ENCODE measurements at places on chromosomes 6 and 20.

DNA sequence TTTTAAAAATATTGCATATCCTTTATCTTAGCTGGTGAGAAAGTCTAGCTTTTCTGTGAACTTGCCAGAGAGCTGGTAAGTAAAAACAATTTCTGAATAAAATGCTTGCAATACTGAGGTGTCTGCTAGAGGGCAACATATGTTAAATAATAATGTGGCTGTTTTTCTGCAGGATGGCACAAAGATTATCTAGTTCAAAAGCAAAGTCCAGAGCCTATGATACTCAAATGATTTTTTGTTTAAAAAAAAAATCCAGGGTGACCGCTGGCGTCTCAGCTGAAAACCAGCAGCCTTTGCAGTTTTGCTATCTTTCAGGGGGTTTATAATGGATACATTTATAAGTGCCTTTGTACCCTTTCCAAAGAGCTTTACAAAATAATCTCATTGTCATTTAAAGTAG, 194.9 kb downstream of the PHACTR1 start:
- DNase-seq: no peak

- DNase-seq: no peak
These were observed 21.7 kb upstream of the SSTR4 start for GRCh38 chr20:23013429-23013828.

DNA sequence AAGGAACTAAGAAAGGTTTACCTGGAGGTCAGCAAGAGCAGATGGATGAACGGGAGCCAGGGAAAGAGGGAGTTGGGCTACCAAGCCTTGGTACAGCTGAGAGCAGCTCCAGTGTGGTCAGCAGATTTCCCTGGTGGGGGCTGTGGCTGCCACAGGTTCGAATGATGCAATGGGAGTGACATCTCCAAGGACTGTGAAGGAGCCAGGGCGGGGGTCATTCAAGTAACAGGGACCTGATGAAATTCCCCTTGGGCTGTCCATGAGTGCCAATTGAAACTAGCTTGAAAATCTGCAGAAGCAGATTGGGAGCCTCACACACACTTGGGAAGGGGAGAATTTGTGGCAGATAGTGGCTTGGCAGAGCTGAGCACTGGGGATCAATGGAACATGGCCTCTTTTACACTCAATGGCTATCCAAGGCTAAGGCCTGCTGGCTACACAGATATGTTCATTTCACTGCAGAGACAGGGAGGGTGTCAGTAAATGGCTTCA, 247.0 kb upstream of the ECI2 start:
- DNase-seq: no peak

- no peak for DNase-seq
These were observed 59.0 kb downstream of the FAM50B start for GRCh38 chr6:3908223-3908622.

DNA sequence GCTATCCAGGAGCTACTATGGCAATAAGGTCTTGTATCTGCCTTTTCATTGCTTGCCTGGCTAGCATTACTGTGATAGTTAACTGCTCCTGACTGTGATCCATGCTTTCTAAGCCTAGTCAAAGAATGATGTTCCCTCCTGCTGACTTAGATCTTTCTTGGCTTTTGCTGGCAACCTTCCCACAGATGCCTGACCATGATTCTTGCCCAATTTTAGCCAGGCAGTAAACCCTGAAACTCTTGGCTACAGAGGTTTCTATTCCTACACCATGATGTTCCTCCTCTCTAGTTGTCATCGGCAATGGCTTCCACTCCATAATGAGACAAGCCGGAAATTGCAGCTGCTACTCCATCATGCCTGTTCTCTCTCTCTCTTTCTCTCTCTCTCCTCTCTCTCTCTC, 238.1 kb downstream of the HAO1 start:
- DNase-seq: no peak

DNA sequence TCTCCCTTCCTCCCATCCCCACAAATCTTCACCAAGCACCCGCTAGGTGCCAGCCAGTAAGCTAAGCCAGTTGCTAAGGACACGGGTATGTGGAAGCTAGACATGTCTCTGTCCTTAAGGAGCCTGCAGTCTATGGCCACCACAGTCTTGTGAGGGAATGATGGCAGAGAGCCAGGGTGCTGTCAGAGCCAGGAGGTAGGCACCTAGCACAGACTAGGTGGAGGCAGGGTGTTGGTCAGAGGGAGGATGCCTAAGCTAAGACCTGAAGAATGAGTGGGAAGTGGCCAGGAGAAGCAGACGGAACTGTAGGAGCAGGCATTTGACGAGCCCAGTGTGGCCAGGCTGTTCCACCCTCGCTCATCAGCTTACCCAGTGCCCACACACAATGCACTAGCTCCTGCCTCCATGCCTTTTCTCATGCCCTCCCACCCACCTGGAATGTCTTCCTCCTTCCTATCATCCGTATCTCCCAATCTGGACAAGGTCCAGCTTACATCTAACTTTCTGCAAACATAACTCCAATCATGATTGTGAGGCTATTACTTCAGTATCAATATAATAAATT, 125.6 kb downstream of the FOXC1 start:
- DNase-seq: no peak

DNA sequence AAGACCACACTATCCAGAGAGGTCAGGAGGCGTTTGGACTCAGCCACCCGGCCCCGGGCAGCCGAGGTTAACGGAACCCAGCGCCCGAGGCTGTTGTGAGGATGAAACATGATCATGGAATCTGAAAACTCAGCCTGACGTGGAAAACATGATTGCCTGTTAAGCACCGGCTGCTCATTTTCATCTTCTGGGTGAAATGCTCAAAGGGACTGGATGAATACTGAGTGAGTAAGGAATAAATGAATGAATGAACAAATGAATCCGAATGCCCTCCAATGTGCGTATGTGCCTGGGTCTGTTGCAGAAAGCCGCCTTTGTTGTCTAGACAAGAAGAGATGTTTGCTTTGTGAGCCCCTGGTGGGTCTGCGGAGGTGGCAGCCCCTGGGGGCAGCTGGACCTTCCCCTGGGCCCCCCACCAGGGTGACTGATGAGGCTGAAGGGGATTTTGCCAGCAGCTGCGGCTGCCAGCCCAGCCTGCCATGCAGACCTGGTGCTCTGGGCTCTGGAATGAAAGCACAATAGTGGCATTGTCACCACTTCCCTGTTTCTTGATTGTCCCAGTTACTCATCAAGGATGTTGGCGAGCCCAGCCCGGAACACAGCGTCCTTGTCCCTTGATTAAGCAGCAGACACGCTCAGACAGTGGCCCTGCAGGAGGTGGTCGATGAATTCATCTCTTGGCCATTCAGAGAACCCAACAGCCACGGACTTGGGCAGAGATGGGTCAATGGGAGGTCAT, 211.1 kb downstream of the ANKRD60 start:
- DNase-seq: peak; percentile 71

DNA sequence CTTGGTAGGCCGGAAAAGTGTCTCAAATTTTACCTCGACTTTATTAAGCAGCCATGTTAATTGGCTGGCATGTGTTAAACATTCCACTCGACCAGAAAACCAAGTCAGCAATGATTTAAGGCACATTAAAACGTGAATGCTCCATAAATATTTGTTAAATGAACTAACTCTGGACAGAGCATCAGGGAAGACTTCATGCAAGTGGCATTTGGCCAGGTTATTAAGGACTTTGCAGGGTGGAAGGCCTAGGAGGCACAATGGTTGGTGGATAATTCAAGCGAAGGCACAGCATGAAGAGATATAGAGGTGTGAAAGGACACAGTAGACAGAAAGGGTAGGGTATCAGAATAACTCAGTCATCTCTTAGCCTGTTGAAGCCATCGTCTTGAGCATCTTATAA, 23.0 kb downstream of the ELOVL5 start:
- DNase-seq: no peak

GRCh38 chr6:132746048-132746447, 11.7 kb downstream of the VNN2 start:
- no peak for DNase-seq

GRCh38 chr20:52964131-52964530, 8.0 kb upstream of the TSHZ2 start:
- no peak for DNase-seq

DNA sequence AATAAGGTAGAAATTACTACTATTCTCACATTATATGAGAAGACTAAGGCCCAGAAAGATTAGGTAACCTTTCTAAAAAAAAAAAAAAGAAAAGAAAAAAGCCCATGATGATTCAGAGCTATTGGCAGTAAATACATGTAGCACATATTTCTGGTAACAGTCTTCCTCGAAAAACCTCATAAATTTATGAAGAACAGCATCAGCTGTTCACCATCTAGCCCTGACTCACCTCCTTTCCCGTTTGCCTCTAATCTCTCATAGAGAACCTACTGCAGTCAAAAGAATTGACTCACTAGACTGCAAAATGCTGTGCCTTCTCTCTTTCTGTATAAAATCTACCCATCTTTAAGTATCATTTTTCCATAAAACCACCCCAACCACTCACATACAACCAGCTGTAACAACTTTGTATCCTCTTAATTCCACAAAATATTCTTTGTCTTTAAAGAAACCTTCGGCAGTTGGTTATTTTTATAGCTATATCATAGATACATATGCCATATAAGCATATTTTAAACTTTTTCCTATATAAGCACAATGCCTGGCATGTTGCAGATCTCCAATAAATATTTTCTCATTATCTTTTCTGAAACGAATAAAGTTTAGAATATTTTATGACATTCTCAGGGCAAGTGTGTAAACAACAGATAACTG, 152.7 kb upstream of the ENPP5 start:
- no peak for DNase-seq

- DNase-seq: no peak
These were observed 5.0 kb upstream of the PXDC1 start for GRCh38 chr6:3756546-3756945.

- no peak for DNase-seq
These were observed 117.6 kb upstream of the ZFP64 start for GRCh38 chr20:52309181-52309580.

- no peak for DNase-seq
These were observed 87.3 kb downstream of the SCML4 start for GRCh38 chr6:107736713-107737396.

- DNase-seq: no peak
These were observed 200.3 kb upstream of the SIM1 start for GRCh38 chr6:100665041-100665380.

DNA sequence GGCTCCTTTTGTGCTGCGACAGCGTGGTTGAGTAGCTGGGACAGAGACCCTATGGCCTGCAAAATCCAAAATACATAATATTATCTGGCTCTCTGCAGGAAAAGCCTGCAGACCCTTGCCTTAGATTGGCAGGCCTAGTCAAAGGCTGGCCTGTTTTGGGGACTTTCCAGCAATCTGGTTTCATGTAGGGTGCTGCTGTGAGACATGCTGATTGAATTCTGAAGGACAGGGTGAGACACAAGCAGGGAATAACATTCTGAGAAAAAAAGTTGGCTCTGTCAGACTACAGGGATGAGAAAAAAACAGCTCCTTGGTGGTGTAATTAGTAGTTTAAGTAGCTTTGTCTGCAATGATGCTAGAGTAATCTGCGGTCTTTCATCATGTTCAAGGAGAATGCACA, 402.7 kb upstream of the AGPAT4 start:
- no peak for DNase-seq

DNA sequence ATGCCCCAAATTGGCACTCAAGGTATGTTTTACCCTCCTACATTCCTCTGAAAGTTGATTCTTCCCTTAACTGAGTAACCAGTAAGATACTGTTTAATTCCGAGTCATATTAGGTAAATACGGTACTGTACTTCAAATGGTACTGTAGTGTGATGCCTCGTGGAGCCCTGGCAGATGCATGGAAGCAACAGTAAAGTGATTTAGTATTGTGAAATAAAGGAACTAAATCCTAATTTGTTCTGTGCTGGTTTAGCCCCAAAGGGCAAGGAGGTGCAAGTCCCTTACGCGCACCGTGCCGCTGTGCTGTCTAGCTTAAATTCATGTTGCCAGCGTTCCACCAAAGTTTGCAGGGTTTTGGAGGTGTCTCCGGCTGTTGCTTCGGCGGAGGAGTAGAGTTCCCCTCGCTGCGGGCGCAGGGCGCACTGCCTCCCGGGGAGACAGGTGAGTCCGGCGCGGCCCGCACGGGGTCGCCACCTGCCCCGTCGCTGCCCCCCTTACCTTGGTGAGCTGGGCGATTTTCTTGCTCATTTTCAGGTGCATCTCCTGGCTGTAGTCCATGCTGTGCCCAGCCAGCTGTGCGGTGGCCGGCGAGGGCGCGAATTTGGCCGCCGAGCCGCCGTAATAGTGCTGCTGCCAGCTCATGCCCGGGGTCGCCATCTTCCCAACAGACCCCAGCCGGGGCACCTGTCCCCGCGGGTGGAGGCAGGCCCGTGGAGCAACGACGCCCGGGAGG, 655 bp downstream of the FAM184A start:
- DNase-seq: peak; percentile 21

DNA sequence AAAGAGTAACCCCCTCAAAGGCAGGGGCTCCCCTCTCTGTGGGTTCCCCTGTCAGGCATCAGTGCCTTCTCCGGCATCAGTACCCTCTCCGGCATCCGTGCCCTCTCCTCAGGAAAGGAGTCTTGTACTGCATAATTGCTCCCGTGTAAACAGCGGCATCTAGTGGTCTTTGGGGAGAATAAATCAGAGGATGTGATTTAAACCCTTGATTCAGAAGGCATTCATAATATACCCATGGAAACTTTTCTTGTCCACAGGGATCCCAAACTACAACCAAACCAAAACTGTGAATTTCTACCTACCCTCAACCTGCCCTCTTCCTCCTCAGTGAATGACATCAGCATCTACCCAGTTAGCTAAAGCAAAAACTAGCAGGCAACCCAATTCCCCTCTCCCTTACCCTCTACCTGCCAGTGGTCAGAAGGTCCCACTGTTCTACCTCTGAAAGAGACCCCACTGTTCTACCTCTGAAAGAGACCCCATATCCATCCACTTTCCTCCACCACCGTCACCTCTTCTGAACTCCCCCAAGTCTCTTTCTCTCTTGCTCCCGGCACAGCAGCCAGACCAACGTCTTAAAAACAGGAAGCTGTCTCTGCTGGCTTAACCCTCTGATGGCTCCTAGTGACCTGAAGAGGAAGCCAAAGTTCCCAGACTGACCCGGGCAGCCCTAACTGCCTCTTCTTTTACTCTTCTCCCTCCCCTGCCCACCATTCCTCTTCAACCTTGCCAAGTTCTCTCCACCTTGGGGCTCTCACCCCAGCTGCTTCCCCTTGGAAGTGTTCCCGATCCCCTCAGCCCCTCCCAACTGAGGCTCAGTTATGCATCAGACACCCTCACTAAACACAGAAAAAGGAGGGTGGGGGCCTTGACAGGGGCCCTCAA, 27.2 kb downstream of the UBE2V1 start:
- peak; percentile 53 for DNase-seq
